HEK293T (cell line): ENCODE measurements at places on chromosomes 11 and 22.

- no peak for DNase-seq
These were observed 566.8 kb upstream of the TENM4 start for GRCh38 chr11:80007616-80008015.

DNA sequence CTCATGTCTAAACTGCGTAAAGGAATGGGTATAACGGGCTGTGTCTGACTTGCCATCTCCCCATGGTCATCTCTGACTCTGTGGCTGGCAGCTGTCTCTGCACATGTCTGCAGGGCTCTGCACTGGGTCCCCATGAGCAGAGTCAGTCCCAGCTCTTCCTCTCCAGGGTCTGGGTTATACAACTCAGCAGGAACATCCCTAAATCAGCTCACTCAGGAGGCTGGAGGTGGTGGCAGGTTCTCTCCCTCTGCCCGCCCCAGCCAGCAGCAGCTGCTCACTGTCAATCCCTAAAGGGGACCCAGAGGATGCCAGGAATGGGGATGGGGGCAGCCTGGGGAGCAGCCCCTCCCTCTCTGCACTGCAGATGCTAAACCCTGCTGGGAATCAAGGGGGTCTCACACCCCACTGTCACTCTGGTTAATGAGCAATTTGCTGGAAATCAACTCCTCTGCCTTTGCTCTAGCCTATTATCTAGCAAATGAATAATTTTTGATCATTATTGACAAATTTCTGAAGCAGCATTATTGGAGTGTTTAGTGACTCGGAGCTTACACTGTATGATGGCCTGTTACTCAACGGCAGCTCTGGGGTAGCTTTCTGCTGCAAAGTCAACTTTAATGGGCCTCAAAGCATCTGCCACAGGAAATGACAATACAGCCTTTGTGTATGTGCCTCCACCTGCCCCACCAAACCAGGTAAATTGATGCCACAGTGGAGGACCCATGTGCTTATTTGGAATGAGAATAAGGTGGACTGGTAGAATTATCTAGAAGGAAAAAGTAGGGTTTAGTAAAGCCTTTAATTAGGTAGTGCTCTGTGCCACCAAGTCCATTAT, 55.7 kb upstream of the SHANK2 start:
- no peak for DNase-seq

DNA sequence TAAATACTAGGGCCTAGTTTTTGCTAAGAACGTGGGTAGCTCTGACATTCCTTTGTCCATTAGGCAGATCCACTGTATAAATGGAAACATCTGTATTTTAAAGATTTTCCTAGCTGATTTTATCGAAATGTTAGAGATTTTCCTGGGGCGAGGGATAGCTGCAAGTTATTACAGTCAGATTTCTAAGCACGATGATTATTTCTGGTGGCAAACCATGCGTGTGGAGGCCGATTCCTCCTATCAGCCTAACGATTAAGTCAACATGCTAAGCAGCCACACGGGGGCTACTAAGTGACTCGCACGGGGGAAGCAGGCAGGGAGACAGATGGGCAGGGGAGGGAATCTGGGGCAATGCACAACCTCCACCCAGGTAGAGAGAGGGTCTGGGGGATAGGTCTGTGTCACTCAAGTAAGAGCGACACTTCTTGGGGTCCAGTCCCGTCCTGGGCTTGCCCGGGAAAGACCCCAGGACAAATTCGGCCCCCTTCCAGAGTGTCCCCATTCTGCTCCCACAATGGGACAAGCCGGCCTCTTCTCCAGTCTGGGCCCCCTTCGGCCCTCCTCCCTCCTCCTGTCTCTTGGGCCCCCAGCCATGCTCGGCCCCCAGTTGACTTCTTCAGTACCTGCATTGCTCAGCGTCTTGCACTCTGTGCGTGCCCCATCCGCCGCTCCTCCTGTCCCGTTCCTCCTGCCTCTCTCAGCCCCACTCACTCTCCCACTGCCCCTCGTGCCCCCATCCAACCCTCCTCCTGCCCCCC, 571 bp downstream of the C11orf24 start:
- DNase-seq: peak; percentile 82

DNA sequence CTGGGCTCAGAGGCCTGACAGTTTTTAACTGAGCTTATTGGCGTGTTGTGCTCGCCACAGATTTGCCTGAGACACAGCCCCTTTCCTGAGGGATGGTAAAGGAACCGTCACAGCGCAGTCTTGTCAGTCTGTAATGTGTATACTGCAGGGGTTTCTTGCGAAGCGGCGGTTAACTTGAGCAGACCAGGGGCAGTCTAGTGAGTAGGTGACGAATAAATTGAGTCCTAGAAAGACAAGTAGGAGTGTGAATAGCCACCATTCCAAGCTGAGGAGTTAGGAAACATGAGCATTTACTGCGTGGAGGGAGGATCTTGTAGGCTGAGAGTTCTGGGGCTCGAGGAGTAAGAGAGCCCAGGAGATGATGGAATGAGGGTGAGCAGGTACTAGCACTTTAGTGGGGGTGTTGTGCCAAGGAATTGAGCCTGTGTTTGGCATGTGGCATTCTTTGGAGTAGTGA, 1.4 kb downstream of the MED15 start:
- DNase-seq: no peak

DNA sequence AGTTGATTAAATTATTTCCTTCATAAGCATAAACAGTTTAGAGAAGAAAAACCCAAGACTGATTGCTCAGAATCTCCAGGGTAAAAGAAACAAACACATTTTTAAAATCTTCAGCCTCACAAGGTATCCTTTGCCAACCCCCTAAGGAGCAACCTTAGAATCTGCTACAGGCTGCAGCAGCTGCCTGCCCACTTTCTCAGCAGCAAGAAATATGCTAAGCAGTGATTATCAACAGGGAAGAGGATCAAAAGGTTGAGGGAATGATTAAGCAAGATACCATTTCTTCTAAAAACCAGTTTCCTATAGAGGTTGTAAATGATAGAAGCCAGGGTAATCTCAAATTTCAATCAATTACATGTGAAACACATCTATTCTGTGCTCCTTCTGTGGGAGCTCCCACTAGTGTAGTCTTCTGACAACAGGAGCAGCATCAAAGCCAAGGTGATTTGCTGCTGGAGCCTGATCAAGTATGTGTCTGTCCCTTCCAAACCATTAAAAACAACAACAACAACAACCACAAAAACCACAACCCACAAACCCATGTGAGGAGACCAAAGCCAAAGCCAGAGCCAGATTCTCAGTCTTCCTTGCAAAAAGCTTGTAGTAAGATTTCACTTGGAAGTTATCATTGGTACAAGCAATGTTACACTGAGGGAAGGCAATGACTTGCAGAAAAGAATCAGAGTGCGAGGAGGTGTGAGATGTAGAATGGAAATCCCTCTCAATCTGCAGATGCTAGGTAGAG, 761.2 kb downstream of the DLG2 start:
- DNase-seq: no peak

DNA sequence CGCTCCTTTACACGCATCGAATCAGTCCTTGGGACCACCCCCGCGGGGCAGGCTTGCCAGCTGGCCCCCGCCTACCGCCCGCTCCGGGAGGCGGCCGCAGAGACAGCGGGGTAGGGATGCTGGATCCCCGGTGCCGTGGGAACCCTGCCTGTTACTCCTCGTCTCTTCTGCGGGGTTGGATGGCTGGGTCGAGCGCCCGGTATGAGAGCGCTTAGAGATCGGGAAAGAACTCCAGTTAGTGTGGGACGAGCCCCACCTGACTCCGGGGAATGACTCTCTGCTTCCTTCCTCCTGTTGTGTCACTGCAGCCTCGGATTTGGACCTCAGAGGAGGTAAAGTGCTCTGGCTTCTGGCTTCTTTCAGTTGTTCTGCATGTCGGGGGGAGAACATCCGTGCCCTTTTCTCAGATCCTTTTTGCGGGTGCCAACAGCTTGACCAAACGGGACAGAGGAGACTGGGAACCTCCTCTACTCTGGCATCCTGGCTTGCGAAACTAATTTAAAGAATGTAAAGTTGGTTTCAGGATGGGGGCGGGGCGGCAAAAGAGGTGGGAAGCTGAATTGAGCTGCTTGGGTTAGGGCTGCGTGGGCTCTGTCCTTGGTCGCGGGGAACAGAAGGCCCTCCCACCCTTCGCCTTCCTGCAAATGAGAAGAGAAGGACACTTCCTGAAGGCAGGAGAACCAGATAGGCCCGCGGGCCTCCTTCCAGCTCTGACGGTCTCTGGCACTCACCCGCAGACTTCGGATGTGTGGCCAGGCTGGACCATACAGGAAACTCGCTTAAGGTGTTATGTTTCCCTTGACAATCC, 938 bp downstream of the LAYN start:
- DNase-seq: peak; percentile 30

- no peak for DNase-seq
These were observed 16.4 kb downstream of the IFITM10 start for GRCh38 chr11:1733716-1734640.

- DNase-seq: no peak
These were observed 9.5 kb downstream of the RFPL1 start for GRCh38 chr22:29447906-29448305.

- no peak for DNase-seq
These were observed 1.5 kb downstream of the MUC2 start for GRCh38 chr11:1076061-1076665.

DNA sequence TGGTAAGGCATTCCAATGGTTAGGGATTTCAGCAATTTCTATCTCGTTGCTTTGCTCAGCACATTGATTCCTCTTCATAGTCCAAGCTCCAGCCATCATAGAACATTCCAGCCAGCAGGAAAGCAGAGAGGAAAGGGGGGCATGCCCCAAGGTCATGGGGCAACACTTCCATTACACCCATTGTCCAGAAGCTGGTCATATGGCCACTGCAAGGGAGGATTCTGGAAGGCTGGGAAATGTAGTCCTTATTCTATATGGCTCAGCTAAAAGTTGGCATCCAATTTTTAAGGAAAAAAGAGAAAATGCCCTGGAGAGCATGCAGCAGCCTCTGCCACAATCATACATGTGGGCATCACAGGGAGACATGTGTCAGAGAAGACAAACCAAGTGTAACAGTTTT, 47.1 kb upstream of the RCN1 start:
- DNase-seq: no peak

DNA sequence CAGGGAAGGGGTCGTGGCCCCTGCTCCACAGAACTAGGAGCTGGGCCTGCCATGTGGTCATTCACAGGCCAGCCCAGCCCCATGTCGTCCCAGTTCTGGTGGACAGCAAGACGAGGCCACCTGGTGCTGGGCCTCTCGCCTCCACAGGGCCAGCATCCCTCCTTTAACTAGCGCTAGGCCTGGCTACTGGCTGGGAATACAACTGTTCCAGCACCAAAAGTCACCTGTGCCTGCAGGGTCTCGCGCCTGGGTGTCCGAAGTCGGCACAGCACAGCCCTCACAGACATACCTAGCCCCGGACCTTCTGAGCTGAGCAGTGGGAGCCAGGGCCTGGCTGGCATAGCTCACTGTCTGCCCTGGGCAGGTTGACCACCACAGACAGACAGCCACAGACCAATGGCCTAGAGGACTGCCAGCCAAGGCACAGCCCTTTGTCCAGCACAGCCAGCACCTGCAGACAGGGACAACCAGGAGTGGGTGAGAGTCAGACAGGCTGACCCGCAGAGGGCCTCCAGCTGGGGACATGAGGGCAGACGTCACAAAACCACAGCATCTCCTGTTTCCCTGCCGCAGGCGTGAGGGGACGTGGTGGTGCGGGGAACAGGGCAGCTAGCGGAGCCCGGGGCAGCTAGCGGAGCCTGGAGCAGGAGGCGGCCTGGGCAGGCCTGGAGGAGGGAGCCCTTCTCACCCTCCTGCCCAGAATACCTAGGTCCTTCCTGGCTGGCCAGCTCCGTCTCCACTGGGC, 27.2 kb upstream of the TH start:
- DNase-seq: no peak

- no peak for DNase-seq
These were observed 625.9 kb downstream of the TBC1D22A start for GRCh38 chr22:47388331-47388730.

GRCh38 chr22:35498026-35498800, 42.4 kb upstream of the RASD2 start:
- DNase-seq: peak; percentile 40

DNA sequence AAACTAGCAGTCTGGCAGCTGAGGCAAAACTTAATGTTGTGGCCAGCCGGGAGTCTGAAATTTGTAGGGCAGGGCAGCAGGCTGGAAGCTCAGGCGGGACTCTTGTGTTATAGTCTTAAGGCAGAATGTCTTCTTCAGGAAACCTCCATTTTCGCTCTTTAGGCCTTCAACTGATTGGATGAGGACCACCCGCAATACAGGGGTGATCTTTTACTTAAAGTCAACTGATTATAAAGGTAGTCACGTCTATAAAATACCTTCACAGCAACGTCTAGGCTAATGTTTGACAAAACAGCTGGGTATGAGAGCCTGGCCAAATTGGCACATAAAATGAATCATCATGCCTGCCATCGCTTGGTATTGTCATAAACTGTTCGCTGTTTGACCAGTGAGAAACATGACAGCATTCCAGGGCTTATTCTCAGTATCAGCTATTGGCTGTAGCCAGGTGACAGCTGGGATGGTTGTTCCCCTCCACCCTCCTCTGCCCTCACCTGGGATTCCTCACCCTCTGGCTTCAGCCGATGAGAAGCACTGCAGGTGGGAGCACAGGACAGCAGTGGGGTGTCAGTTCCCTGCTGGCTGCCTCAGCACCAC, 6.6 kb upstream of the POU2F3 start:
- no peak for DNase-seq

DNA sequence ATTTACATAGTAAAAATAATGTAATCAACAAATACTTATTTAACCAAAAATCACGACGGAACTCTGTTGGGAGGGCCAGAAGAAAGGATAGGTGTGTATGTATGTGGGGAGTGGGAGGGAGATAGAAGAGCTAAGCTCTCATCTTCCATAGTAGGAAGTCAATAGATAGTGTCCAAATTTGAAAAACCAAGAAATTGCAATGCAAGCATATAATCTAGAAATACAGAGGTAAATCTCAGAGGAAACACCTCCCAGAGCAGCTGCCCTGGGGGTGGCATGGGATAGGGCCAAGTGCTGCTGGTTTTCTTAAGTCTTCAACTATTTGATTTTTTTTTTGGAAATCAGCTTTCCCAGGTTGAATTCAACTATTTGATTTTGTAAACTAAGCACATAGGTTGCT, 16.9 kb downstream of the C11orf86 start:
- DNase-seq: no peak

DNA sequence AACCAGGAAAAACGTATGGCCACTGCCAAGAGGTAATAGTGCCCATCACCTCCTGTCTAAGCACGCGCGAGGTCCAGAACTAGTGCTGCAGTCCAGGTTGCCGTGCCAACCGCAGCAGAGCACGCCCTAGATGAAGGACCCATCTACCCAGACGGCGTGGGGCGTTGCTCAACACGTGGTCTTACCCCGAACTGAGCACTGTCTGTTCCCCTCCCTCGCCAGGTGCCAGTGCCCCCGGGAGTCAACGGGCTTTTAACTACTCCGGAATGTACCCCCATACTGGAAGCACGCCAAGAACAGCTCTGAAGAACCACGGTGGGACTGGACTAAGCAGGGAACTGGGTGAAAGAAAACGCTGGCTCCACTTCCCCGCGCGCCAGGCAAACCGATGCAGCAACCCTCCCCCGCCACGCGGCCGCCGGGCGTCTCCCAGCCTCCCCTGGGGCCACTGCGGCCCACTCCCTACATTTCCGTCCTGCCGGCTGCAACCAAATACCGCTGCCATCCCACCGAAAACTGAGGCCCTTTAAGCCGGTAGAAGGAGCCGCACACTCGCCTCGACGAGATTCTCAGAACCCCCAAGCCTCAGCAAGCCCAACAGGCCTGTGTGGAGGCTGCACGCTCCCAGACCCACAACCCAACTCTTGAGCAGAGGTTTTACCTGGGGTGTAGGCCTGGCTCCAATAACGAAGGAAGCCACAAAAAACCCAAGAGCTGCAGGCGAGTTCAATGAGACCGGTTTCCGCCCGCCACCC, at the start of gene HSPA8:
TSS of gene HSPA8 (minus strand) at position 734 of the 755 bp plus-strand sequence. CDS start 812 bp downstream, outside the sequence.
- no peak for DNase-seq
